Ascending aorta (tissue), 2 donors: ENCODE measurements at places on chromosomes 13 and 19.

DNA sequence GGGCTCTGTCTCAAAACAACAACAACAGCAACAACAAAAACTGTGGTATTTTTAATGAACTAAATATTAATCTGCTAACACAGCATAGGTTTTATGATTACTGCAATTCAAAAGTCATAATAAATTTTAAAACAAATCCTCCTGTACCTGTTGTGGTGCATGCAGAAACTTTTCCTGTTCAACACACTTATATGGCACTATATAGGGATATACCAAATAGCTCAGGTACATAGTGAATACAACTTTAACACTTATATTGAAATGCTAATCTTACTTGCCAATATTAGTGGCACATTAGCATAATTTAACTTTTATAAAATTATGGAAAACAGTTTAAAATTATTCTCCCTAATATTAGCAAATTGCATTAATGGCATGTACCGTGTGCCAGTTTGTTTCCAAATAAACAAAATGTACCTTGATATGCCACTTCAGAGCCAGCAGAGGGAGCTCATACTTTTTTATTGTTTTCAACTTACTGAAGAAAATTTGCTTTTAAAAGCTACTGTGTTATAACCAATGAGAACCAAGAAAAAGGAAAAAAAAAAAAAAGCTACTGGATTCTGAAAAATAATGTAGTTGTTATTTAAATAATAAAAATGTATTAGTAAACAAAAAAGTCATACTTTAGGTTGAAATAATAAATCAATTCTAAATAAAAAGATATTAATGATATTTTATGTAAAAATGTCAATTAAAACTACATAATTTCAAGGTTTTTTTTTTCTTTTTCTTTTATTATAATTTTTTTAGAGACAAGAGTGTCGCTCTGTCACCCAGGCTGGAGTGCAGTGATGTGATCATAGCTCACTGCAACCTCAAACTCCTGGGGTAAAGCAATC is 18.0 kb upstream of the RBM26 start:
- DNase-seq, result no peak

DNA sequence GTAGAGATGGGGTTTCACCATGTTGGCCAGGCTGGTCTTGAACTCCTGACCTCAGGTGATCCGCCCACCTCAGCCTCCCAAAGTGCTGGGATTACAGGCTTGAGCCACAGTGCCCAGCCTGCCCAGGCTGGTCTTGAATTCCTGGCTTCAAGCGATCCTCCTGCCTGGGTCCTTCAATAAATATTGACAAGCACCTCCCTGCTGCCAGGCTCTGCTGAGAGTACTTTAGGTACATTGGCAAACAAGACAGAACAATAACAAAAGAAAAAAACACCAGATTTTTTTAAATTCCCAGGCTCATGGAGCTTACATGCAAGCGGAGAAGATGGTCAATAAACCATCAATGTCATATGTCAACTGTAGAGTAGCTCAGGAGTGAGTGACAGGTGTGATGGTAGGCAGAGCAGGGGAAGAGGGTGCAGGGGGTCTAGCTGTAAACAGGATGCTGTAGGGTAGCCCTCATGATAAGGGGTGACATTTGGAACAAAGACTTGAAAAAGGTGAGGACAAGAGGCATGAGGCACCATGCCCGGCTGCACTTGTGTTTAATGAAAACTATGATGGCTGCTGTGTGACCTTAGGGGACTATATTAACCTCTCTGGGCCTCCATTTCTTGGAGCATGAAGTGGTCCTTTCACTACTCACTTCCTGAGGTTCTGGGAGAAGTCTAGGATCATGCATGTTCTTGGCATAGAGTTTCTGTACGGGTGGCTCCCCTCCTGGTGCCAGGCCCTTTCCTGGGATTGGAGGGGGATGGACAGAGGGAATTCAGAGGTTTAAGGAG is 19.6 kb downstream of the SULT2B1 start:
- DNase-seq, result no peak

GRCh38 chr19:45587873-45588272 is 3.3 kb upstream of the OPA3 start:
- DNase-seq, result no peak

GRCh38 chr13:51033421-51034185 is 77.5 kb downstream of the C13orf42 start:
- no peak for DNase-seq

DNA sequence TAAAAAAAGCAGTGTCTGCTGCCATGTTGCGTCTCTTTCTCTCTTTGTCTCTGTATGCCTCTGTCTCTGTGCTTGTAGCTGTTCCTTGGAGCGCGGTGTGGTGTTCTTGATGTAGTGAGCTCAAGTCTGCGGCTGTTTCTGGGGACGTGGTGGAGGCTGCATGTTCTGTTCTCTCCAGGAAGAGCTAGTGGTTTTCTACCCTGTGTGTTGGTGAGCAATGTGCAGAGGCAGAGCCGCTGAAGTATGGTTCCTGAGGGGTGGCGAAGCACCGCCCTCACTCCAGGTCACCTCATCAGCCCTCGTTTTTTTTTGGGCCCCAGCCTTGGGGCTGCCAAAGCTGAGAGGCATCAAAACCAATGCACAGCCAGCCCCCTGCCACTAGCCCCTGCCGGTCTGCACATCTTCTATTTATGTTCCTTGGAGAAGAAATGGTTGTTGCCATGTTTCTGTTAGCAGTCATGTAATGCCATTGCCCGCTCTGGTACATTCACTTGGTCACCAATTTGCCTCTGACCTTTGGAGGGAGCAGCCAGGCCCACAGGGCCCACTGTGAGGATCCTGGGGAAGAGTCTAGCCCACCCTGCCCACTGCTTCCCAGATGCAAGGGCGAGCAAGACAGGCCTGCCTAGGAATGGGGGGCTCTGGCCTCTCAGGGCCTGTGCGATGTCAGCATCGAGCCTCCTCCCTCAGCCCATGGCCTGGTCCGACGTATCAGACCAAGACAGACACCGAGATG is 7.2 kb downstream of the HNRNPL start:
- DNase-seq, result no peak

- DNase-seq, result no peak
These were observed 86.7 kb upstream of the TNFSF11 start for GRCh38 chr13:42487221-42487620.
